ENCODE measurements at places on chromosomes 11 and 22.

GRCh38 chr22:35802885-35803284 is 85.2 kb downstream of the APOL5 start:
- DNase-seq = no peak

- DNase-seq = no peak
These were observed 1.1 kb downstream of the MYO18B start for GRCh38 chr22:25742918-25743708.

- DNase-seq = peak; percentile 88
These were observed 34.1 kb downstream of the NEU3 start for GRCh38 chr11:75022759-75023396.

- no peak for DNase-seq
These were observed 47.9 kb downstream of the PPP6R3 start for GRCh38 chr11:68508425-68508824.

DNA sequence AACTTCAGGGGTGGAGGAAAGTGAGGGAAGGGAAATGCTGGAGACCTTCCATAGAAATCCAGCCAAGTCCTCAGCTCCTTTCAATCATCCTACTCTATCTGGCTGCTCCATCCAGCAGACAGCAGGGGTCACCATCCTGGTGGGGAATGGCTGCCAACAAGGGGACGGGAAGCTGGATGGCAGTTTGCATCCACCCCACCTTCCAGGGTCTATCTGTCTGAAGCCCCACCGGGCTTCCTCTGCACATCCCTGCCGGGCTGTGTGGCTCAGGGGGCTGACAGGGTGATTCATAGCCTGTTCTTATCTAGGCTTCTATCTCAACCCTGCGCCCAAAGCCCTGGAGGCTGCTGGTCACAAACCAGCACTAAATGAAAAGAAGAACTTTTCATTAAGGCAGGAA is 1.1 kb downstream of the SYTL2 start:
- no peak for DNase-seq

- peak; percentile 95 for DNase-seq
These were observed 354.7 kb downstream of the LARGE1 start for GRCh38 chr22:33565580-33565995.

DNA sequence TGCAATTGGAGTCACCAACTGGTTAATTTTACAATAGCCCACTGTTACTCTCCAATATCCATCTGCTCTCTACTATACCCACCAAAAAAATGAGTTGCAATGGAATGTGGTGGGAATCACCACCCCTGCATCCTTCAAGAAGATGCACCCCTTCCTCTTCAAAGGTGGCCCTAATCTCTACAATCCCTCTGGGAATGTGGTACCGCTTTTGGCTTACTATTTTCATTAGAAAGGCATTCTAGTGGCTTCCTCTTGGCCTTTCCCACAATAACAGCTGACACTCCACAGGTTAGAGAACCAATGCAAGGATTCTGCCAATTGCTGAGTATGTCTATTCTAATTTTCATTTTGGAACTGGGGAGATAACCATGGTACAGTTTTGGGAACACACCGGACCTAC is 33.2 kb upstream of the CWF19L2 start:
- DNase-seq = no peak

DNA sequence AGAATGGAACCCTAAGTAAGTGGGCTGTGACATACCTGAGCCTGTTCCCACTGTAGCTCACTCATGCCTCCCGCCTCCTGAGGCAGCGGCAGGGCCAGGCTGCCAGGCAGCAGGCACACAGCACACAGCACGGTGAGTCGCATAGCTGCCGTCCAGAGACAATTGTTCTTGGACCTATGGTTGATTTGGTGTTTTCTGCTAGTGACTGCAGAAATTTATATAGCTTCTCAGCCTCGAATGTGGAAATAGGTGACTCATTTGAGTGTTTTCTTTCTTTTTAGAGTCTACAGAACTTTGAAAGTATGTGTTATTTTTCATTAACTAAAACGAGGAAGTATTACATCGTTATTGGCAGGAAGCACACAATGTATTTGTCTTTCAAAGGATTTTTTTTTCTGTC is at the start of gene MMP7:
Gene MMP7, minus strand, starts transcription at position 190 of the 400 bp plus-strand sequence. Its CDS starts 47 bp downstream, at position 143.
- DNase-seq = no peak

DNA sequence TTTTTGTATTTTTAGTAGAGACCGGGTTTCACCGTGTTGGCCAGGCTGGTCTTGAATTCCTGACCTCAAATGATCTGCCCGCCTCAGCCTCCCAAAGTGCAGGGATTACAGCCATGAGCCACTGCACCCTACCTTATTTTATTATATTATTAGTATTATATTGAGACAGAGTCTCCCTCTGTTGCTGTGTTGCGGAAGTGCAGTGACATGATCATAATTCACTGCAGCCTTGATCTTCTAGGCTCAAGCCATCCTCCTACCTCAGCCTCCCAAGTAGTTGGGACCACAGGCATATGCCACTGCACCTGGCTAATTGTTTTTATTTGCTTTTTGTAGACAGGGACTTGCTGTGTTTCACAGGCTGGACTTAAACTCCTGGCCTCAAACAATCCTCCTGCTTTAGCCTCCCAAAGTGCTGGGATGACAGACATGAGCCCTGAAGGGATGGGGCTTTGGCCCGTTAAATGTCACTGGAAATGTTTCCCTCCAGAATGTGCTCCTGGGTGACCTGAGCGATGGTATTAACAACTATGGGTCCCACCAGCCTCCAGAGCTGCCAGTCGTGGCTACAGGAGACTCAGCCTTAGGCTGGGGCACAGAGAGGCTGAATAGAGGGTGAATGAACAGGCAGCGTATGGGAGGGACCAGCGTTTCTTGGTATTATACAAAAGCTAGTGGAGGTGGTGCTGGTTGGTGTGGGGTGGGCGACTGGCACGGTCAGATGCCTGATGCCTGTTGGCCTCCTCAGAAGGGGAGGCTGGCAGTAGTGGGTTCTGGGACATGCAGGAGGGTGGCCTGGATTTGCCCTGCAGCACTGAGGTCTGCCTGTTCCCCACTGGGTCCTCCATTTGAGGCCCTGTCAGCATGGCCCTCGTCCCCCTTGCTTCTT is 7.3 kb downstream of the TANGO2 start:
- no peak for DNase-seq

- DNase-seq = peak; percentile 83
These were observed 16.6 kb downstream of the ASRGL1 start for GRCh38 chr11:62353841-62354240.

DNA sequence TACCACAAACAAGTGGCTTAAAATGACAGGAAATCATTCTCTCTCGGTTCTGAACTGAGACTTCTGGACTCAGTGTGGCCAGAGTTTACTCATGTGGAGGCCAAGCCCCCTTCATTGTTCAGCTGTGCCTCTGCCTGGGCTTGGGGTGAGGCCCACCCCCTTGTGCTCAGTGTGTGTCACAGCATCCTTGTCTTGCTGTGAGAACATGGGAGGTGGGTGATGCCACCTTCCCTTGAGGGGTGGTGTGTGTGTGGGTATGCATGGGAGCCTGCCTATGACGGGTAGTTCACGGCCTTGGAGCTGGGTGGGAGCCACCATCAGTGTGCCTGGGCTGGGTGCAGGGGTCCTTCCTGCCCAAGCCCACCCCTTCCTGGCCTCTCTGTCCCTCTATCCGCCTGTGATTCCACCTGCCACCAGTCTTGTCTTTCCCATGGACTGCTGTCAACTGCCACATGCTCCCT is 101.7 kb downstream of the MORC2 start:
- DNase-seq = no peak

GRCh38 chr22:36009085-36009484 is 19.5 kb downstream of the RBFOX2 start:
- DNase-seq = no peak

DNA sequence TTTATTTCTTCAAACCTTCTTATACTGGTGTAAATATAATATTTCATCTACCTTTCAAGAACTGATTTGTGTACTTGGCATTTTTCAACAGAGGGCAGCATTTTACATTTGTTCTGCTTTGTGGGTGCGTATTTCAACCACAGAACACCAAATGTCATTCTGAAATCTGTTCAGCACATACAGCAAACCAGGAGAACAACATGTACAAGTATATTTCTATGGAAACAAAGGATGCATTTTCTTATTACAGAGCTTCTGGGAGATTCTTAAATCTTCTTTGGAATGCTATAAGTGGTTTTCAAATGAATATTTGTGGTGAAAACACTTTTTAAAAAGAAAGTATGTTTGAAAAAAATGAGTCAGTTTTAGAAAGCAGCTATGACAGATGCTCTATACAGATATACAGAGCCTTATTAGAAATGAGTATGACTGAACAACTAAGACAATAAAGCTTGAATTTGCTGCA is 946.0 kb downstream of the FAM181B start:
- peak; percentile 11 for DNase-seq

GRCh38 chr11:30911247-30911646 is 325.1 kb upstream of the MPPED2 start:
- DNase-seq = no peak

- no peak for DNase-seq
These were observed 1269.1 kb downstream of the TBC1D22A start for GRCh38 chr22:48031589-48031988.

GRCh38 chr11:58316142-58316541 is 42.7 kb downstream of the OR5B17 start:
- DNase-seq = no peak

- DNase-seq = no peak
These were observed 13.6 kb upstream of the RAB3IL1 start for GRCh38 chr11:61930933-61931332.

- DNase-seq = peak; percentile 20
These were observed 1236.4 kb downstream of the FAM181B start for GRCh38 chr11:81497202-81497804.

GRCh38 chr11:83120327-83120726 is 36.6 kb upstream of the PCF11 start:
- no peak for DNase-seq

DNA sequence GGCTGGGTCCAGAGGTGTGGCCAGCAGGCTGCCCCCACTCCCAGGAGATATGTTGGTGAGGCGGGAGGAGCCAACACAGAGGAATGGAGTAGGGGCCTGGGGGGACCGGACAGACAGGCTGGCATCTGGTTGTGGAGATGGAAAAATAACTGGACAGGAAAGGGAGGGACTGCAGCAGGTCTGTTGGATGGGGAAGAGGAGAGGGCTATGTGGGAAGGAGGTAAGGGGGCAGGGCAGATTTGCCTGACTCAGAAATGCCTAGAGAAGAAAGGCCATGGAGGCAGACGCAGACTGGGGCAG is 160.4 kb downstream of the TRIM29 start:
- DNase-seq = no peak

DNA sequence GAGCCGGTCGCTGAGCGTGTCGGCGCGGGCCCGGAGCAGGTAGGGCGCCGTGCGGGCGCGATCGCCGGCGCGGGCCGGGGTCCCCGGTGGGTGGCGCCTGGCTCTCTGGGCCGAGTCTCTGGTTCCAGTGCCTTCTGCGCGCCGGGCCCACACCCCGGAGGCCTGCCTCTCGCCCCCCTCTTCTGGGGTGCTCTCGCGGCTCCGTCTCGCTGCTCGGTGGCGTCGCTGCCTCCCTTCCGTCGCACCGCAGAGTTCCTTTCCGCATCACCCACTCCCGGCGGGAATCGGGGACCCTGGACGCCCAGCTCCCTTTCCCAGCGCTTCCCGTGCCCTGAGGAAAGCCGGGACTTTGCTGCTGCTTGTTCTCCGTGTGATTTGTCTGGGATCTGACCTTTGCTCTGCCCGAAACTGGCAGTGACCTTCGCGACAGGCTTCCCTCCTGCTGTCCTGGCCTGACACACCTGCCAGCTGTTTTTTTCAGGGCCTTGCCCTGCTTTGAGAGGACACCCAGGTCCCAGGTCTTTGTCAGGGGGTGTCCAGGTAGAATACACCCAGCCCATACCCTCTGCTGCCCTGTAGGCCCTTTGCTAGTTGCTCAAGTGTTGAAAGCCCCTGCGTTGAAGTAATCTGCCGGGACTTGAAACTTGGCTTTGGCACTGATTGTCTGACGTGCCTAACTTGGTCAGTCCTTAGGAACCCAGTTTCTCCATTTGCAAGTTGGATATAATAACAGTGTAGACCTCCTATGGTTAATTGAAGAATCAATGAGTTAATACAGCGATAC is 711 bp downstream of the FDX1 start:
- DNase-seq = no peak

GRCh38 chr11:102252339-102252891 is 64.9 kb upstream of the BIRC3 start:
- no peak for DNase-seq

DNA sequence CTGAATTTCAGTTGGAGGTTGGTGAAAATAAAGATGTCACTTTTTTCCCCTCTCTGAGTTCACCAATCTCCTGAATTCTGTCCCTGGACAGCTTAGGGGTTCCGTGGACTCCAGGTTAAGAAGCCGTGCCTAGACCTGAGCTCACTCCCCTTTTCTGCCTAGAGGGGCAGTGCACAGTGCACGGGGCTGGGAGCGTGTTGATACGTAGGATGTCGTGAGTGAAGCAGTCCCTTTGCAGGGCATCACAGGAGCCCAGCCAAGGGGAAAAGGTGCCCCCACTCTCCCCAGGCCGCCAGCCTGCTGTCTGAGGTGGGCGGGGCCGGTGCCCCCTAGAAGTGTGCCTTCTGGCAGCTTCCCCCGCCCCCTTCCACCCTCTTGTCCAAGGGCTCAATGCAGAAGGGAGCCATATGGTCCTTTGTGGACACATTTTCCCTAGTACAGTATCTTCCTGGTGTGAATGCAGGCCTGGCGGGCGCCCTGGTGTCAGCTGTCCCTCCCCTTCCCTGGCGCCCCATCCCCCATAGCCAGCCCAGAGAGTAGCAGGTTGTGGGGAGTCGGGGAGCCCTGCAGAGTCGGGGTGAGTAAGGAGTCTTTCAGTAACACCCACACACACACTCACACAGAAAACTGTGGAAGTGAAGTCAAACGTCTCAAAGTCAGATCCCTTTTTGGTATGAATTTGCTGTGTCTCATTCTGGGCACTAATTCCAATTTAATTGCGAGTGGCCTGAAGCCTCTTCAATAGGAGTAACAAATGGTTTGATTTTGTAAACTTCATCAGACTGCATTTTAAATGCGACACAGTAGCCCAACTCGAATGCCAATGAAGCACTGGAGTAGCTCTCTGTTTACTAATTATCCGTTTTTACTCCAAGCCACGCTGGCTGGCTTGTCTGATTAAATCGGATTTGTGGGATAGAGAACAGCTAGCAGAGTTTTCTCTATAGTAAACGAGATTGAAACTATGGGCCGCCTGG is 67.5 kb upstream of the NNMT start:
- DNase-seq = no peak

DNA sequence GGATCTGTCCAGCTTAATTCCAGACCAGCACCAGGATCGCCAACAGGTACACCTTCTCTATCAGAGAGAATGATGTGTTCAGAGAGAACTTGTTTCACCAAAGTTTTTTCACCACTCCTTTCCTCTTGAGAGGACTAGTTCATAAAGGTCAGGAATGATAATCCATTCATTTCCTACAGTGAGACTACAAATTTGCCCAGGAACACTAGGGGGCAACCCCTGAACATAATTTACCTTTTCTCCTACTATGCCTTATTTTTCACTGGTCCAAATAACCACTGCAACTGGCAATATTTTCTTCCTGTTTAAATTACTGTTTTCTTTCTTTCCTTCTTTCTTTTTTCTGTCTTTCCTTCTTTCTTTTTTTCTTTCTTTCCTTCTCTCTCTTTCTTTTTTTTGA is 22.5 kb downstream of the CAVIN3 start:
- no peak for DNase-seq

Measured in NCI-H510A treated with DMSO at 0.1 percent for 48 hours (cell line).